ENCODE measurements at places on chromosomes 1 and 21. TPM values are rescaled to one million over a fixed set of nuclear protein-coding genes. Genes with fewer than 3 reads are reported as not detected.

DNA sequence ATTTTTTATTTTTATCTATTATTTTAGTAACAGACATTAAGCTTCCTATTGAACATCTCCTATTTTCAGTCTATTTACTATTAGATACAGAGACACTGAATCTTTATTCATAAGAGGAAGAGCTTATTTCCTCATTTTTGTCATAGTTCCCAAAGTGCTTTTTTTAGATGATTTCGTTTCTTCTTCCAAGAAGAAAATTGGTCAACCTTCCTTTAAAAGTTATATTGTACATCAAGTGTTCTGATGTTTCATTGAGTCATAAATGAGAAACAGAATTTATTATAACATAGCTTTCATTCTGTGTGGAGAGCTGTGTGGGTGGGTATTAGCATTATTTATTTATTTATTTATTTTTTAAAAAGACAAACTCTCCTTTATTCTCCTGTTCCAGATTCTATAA is 50.6 kb upstream of the BACH1 start:
- H3K36me3 ChIP-seq: no peaks in the 10 kb centered on the region
- no peak for DNase-seq
- H3K27me3 ChIP-seq: no peaks in the 10 kb centered on the region
- no peaks in the 10 kb centered on the region for H3K4me1 ChIP-seq
- no peak overlapping the region for H3K4me3 ChIP-seq
- no peak overlapping the region for H3K27ac ChIP-seq

DNA sequence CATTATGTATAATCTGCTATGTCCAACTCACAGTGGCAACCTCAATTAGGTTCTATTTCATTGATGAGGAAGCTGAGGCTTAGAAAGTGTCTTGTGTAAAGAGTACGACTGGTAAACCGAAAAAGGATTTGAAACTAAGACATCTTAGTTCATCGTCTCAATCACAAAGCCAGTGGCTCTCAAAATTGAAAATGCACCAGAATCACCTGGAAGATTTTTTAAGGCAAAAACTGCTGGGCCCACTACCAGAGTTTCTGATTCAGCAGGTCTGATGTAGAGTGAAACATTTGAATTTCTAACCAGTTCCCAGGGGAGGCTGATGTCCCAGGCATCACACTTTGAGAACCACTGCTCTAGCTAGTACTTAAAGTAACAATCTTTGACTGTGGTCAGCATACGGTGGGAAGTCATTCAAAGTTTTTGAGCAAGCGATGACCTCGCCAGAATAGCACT is 5.2 kb upstream of the LRRC53 start:
- DNase-seq: no peak
- H3K4me1 ChIP-seq: no peaks in the 10 kb centered on the region
- H3K36me3 ChIP-seq: no peaks in the 10 kb centered on the region
- H3K4me3 ChIP-seq: no peak overlapping the region

- no peaks in the 10 kb centered on the region for H3K36me3 ChIP-seq
- H3K4me3 ChIP-seq: peak overlapping the region; percentile 94
- peak overlapping the region; percentile 90 for H3K27ac ChIP-seq
Observed at GRCh38 chr1:179026813-179027669, 1.3 kb downstream of the FAM20B start.

DNA sequence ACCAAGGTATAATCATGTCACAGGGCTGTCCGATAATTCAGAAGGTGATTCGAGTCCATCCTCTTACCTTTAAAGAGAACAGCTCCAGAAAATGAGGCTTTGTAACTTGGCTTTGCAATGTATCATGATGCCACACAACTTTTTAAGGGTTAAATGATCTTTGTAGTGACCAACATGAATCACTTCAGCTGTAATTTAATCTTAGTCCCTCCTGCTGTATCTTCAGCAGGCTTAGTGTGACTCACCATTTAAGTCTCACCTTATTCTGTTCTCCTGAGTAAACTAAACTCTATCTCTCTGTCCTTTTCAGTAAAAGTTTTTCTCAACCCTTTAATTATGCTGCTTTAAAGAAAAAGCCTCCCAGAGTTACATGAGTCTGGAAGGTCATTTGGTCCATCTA is 1.9 kb upstream of the HIVEP3 start:
- no peaks in the 10 kb centered on the region for H3K36me3 ChIP-seq
- no peak overlapping the region for H3K27ac ChIP-seq
- no peak for DNase-seq

GRCh38 chr21:41321908-41322495 is 5.4 kb downstream of the FAM3B start:
- no peaks in the 10 kb centered on the region for H3K36me3 ChIP-seq
- H3K4me1 ChIP-seq: peaks cover 45% of the 10 kb centered on the region
- H3K27ac ChIP-seq: peak overlapping the region; percentile 89
- H3K27me3 ChIP-seq: no peaks in the 10 kb centered on the region

DNA sequence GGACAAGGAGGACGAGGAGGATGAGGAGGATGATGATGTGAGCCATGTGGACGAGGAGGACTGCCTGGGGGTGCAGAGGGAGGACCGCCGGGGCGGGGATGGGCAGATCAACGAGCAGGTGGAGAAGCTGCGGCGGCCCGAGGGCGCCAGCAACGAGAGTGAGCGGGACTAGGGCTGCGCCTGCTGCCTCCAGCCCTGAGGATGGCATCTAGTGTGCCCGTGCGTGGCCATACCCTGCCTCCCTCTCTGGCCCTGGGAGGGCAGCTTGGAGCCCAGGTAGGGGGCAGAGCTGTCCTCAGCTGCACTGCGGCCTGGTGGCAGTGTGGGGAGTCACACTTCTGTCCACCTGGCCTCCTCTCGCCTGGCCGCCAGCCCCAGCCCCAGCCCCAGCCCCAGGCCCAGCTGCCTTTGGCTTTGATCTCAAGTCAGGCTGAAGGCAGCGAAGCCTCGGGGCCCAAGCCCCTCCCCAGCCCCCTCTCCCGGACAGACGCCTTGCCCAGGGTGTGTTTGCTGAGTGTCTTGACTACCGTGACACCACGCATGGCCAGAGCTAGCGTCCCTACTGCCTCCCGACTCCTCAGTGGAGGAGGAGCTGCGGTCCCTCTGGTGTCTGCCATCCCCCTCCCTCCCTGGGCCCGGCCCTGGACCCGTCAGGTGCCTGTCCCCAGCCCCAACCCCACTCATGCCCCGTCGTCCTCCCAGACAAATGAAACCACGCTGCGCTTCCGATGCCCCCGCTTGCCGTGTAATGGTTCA is 155.2 kb downstream of the PEX14 start:
- H3K36me3 ChIP-seq: no peaks in the 10 kb centered on the region
- H3K4me1 ChIP-seq: no peaks in the 10 kb centered on the region
- no peak overlapping the region for H3K27ac ChIP-seq
- no peak overlapping the region for H3K4me3 ChIP-seq
- no peaks in the 10 kb centered on the region for H3K27me3 ChIP-seq

DNA sequence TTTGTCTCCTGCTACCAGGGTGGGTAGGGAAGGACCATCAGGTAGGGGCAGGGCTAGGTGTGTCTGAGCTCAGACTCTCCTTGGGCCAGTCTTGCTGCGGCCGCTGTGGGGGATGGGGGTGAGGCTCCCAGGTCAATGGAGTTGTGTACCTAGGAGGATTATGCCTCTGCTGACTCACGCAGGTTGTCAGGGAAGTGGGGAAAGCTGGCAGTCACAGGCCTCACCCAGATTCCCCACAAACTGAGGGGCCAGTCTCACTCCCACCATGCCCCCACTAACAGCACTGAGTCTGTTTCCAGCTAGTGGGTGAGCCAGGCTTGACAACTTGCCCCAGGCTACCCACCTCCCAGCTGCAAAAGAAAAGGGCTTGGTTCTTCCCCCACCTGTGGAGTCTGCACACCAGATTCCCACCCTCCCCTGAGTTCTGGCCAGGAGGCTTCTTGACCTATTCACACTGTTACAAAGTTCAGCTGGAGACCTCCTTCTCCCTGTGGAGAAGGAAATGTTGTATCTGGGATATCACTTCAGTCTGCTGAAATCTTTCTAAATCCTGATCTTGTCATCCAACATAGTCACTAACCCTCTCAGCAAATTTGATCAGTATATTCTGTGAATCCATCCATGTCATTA is 69.2 kb upstream of the GJA8 start:
- H3K27ac ChIP-seq: no peak overlapping the region
- H3K4me1 ChIP-seq: no peaks in the 10 kb centered on the region
- no peak for DNase-seq
- H3K36me3 ChIP-seq: no peaks in the 10 kb centered on the region
- no peak overlapping the region for H3K4me3 ChIP-seq

DNA sequence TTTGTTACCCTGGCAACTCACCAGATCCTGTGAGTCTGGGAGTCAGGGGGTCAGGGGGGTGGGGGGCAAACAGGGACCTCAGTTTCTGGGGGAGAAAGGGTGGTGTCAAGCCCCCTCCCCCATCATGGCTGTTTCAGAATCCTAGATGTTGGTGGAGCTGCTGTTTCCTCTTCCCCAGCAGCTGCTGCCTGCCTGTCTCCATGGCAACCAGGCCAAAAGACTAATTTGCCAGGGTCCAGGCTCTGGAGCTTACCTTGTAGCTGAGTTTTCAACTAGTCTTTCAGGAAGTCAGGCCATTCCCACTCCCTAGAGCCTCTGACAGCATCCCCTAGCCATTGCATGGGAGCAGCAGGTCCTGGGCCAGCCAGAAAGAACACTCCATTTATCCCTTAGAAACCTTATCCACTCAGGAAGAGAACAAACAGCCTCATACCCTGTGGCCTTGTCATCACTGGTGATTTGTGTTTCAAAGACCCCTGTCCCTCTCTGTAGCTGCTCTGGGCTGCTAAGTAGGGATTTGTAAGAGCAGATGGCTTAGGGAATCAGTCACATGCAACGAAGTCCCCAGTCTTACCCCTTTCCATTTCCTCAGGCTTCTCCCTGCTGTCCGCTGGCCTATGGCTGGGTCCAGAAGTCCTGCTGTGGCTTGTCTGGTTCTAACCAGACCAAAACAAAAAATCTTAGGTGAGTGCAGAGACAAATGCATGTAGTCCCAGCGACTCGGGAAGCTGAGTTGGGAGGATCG is 21.5 kb upstream of the STMN1 start:
- H3K4me3 ChIP-seq: no peak overlapping the region
- DNase-seq: no peak
- H3K4me1 ChIP-seq: peaks cover 3% of the 10 kb centered on the region
- H3K27ac ChIP-seq: no peak overlapping the region
- H3K27me3 ChIP-seq: no peaks in the 10 kb centered on the region
- no peaks in the 10 kb centered on the region for H3K36me3 ChIP-seq

DNA sequence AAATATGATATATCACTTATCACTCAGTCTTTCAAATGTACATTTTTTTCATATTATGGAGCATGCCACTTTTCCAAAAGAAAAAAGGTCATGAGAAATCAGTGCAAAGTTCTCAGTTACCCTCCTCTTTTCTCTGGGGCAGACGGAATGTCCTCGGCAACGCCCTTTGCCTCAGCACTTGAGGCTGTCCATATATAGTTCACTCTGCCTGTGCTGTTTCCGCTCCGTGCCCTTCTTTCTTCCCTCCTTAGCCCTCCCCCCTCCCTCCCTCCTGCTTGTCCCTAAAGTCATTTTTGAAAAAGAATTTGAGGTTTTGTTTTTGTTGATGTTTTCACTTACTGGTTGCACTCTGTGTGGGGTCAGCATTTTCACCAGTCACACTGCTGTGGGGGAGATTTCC is 5.4 kb downstream of the BARHL2 start:
- H3K27ac ChIP-seq: no peak overlapping the region
- H3K36me3 ChIP-seq: no peaks in the 10 kb centered on the region
- no peak overlapping the region for H3K4me3 ChIP-seq
- peaks cover 67% of the 10 kb centered on the region for H3K27me3 ChIP-seq

DNA sequence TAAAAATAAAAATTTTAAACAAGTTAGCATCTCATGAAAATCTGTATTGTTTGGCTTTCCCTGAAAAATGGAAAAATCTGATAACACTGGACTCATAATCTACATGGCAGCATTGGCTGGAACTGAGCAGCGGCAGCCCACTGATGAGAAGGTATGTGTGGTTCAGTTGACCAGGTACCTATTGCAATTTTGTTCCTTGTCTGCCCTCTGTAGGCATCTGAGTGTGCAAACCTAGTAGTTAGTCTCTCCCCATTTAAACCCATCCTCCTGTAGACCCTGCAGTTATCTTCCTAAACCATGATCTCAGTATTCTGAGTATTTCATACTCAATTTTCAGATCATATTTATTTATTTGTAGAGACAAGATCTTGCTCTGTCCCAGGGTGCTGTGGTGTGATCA is 59.4 kb upstream of the SERBP1 start:
- H3K4me1 ChIP-seq: no peaks in the 10 kb centered on the region
- no peak overlapping the region for H3K27ac ChIP-seq
- no peak overlapping the region for H3K4me3 ChIP-seq
- H3K27me3 ChIP-seq: no peaks in the 10 kb centered on the region
- no peaks in the 10 kb centered on the region for H3K36me3 ChIP-seq

- DNase-seq: no peak
- H3K4me1 ChIP-seq: no peaks in the 10 kb centered on the region
- H3K27me3 ChIP-seq: no peaks in the 10 kb centered on the region
- no peaks in the 10 kb centered on the region for H3K36me3 ChIP-seq
Observed at GRCh38 chr21:22223385-22223784, 1225.2 kb downstream of the NCAM2 start.

DNA sequence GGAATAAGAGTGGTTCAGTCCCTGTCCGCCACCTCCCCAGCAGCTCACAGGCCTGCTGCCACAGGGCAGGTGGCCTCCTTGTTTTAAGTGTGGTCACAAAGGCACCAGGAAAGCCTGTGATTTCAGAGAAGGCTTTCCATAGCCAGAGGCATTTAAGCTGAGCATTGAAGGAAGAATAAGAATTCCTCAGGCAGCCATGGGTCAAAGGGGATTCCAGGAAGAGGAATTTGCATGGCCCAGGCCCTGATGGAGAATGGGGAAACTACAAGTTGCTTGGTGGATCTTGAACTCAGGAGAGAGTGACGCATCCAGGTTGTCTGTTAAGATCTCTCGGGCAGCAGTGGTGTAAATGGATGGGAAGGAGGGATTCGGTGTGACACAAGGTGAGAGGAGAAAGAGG is 66.7 kb downstream of the KLHDC7A start:
- H3K4me1 ChIP-seq: no peaks in the 10 kb centered on the region
- no peaks in the 10 kb centered on the region for H3K36me3 ChIP-seq
- H3K27me3 ChIP-seq: no peaks in the 10 kb centered on the region
- no peak for DNase-seq
- no peak overlapping the region for H3K4me3 ChIP-seq

Gene G0S2
- polyA plus RNA-seq: 17.4 TPM

Gene ITLN1
- 15.1 TPM for polyA plus RNA-seq

Gene SHISAL2A
- not detected for polyA plus RNA-seq

Gene TENT5C
- polyA plus RNA-seq: 19.1 TPM

Gene CAMSAP2
- 4.7 TPM for polyA plus RNA-seq

Gene TCHH
- polyA plus RNA-seq: 0.42 TPM

Gene PLPPR4
- polyA plus RNA-seq: 0.49 TPM

Gene IFI16
- polyA plus RNA-seq: 17.4 TPM

Gene GOLT1A
- 38.8 TPM for polyA plus RNA-seq

Gene ZNF362
- 14.9 TPM for polyA plus RNA-seq

Gene CELA3A
- 31,636 TPM for polyA plus RNA-seq

Gene HES5
- 0.07 TPM for polyA plus RNA-seq

Measured in pancreas (tissue), 10 donors.